ENCODE measurements at places on chromosomes 4 and X. TPM values are rescaled to one million over a fixed set of nuclear protein-coding genes. Genes with fewer than 3 reads are reported as not detected.

DNA sequence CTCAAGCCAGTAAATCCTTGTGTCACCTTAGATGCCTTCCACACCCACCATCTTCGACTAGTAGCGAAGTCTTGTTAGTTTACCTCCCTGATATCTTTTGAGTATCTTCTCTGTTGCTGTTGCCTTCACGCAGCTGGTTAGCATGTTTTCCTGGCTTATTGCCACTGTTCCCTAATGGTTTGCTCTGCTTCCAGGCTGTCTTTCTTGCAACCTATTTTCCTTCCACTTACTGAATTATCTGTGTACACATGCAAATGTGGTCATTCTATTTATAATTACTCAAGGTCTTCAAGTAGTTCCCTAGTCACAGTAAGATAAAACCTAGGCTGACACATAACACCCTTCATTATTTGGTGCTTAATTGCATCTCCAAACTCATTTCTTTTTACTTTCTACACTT is 89.5 kb downstream of the UGT8 start:
- no peak for DNase-seq

GRCh38 chrX:85378461-85378860 is 1.0 kb downstream of the POF1B start:
- DNase-seq, result no peak

- no peak for DNase-seq
Measured at GRCh38 chr4:46441136-46441859, 51.4 kb upstream of the GABRA2 start.

- DNase-seq, result no peak
Measured at GRCh38 chr4:25930731-25931354, 16.8 kb downstream of the SMIM20 start.

PPA2 gene
- total RNA-seq, result 83.6 TPM

USP17L30 gene
- total RNA-seq, result not detected

HSFX3 gene
- total RNA-seq, result not detected

BMPR1B gene
- total RNA-seq, result 9.2 TPM

Data from Calu3 (cell line).